Activated CD4-positive, CD25-positive, alpha-beta regulatory T cell treated with anti-CD3 and anti-CD28 coated beads, Interleukin-2, amount 50 U/mL, for 16 hours (primary cell): ENCODE measurements at places on chromosomes 1 and 21.
A peak's percentile ranks its signal among the peaks of the same experiment; 100 is the strongest.

DNA sequence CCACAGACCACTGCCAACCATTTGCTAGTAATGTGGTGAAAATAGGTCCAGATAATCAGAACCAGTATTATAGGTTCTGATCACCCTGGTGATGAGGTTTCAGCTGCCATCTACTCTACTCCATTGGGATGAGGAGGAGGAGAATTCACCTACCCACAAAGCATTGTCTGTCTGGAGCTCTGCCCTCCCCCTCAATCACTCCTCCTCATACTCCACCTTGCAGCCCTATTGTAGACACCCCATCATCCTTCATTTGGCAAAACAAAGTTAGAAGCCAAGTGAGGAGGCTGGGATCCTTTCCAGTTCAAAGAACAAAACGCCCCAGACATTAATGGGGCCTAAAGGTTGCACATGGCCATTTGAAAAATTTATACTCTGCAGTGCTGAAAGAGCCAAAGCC, 157.4 kb upstream of the L1TD1 start:
- DNase-seq = no peak

DNA sequence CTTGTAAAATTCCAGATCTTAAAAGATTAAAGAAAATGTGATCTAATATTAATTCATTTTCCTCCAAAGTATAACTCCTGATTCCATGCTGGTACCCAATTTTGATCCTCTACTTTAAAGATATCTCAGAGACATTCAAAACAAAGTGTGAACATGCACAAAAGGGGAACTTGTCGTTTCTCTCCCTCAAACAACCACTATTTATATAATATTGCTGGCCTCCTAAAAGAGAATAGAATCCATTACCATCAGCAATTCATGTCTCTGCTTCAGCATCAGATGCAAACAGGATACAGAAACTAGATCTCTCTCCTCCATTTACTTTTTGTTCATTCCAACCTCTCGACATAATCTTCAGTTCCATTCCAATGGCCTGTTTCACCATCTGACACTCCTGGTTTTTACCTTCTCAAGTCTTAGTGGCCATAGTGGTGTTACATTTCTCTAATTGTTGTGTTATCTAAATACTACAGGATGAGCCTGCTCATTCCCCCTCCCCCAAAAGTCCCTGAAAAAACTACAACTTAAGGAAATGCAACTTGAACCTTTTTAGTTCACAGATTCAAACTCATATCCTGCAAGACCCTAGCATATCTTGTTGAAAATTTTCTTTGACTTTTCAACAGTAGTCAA, 4.1 kb downstream of the NRIP1 start:
- DNase-seq = no peak

DNA sequence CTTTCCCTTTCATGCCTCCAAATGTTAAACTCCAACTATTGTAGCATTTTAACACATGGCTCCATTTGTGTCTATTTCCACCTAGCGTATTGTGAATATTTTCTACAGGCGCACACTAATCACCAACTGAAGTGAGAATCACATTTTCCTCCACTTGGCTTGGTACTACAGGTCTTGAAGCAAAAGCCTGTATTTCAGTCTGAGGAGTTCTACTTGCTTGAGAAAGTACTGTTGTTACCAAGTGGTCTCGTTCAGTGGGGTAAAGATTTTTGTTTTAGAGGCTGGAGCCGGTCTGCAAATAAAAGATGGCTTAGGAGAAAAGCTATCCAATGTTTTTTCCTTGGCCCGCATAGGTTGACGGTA, 550 bp upstream of the PTBP2 start:
- DNase-seq = no peak

DNA sequence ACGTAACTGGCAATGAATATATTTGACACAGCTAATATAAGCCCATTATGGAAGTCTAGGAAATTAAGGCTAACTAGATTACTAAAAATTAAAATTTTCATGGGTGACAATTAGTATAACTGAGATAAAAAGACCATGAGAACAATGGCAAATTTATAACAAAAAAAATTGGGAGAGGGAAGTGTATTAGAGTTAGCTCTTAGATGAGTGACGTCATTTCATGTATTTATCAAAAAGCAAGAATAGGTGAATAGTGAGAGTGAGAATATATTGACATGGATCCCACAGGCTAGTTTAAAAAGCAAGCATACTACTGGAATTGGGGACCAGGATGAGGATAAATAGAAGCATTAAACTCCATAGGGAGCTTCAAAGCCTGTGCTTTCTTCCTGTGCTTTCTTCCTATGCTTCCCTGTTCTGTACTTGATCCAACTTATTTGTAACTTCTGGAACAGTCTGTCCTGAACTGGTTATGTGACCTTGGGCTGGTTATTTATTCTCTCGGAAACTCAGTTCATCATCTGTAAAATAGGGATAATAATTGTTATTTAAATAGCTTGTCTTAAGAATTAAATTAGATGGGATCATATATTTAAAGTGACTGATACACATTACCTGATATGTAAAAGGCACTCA, 9.1 kb downstream of the BCL9 start:
- DNase-seq = no peak

DNA sequence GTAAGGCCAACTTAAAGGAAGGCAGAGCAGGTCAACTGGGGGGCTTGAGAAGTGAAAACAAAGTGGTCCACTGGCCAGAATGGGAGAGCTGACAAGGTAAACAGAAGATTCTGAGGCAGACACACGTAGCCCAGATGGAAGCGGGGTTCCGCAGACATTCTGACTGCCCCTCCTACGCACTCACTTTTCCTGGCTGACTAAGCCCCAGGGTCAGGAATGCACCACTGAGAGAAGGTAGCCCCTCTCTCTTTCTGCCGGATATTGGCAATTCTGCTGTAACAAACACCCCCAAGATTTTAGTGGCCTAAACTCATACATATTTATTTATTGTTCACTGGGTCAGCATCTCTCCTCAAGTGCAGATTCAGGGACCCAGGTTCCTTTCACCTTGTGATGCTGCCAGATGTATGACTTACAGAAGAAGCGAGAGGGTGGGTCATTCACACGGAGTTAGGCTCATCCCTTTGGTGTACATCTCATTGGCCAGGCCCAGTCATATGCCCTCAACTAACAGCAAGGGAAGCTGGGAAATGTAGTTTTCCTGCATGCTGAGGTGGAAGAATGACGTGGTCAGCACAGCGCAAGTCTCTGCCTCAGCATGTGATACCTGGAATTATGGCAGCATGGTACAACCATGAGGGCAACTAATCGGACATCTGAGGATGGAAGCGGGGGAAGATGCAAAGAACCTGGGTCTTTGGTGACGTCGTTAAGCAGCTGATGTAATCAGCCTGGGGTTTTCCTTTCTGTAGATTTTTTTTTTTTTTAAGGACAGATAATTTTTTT, 43.4 kb upstream of the MRPS6 start:
- peak; percentile 11 for DNase-seq

DNA sequence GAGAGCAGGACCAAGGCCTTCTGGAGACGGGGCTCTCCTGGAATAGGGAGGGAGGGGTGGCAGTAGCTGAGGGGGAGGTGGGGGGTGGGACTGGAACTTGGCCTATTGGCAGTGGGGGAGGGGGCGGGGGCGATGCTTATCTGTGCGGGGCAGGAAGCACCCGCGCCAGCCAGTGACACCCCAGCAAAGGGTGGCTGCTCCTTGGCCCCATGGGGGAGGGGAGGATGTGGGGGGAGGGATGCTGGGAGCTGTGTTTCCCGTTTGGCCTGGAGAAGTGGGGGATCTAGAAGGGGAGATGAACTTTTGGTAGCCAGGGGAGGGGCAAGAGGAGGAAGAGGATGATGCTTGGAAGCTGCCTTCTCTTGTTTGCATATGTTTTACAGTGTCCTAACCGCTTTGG, 11.0 kb downstream of the ZBTB7B start:
- no peak for DNase-seq

- DNase-seq = no peak
Measured at GRCh38 chr1:230149751-230150584, 82.9 kb downstream of the GALNT2 start.

DNA sequence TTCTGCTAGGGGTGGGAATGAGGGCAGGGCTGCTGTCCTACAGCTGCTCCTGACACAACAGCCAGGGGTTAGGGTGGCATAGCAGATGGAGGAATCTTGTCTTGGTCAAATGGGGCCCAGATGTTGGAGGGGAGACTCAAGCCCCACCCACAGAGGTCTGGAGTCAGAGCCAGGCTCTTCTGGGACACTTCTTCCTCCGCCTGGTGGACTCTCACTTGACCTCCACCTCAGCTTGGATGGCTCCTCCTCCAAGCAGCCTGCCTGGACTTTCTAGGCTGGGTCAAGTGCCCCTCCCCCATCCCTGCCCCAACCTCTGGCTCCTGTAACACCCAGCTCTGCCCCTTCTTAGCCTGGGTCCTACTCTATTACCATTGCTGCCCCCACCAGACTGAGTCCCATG, 35.5 kb downstream of the EPHA2 start:
- no peak for DNase-seq

GRCh38 chr21:31042080-31042464, 3.8 kb upstream of the KRTAP19-8 start:
- DNase-seq = no peak

GRCh38 chr1:1908506-1908791, 6.6 kb upstream of the CALML6 start:
- no peak for DNase-seq

DNA sequence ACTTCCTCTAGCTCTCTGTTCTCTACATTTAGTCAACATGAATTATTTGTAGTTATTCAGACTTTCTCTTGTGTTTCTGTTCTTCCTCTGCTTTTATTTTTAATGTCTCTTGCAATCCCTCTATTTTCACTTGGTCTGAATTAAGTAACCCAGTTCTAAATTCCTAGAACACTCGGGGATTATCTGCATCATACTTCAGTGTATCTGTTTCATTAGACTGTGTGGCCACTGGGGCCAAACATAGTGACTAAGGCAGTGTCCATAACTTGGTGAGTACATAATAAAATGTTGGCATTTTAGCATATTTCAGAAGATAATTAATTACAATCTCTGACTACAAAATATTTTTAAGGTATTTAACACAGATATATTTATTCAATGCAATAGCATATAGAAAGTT, 1087.2 kb upstream of the B3GALT2 start:
- no peak for DNase-seq

- DNase-seq = no peak
Measured at GRCh38 chr1:36851595-36851994, 182.7 kb downstream of the GRIK3 start.

GRCh38 chr1:93882269-93882668, 3.3 kb upstream of the DNTTIP2 start:
- no peak for DNase-seq

DNA sequence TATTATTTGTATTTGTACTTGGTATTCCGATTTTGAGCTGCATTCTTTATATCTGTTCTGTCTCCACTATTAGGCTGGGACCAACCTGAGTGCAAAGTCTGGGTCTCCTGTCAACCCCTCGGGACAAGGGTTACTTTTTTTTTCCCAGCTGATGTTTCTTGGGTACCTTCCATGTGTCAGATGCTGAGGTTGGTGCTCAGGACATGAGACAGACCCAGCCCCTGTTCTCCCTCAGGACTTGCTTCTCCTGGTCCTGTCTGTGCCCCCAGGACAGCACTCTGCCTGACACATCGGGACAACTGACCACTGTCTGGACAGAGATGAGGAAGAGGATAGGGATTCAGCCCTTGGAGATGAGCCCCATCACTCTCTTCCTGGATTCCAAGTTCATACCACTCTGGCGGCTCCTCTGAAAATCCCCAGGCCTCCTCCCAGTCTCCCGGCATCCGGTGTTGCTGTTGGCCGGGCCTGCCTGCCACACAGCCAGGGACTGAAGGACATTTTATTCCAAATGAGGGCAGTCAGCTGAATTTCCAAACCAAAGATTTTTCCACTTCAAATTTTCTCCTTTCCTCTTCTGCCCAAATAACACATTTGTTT, 55.6 kb upstream of the FMOD start:
- DNase-seq = no peak
